Activated naive CD4-positive, alpha-beta T cell treated with anti-CD3 and anti-CD28 coated beads, Interleukin-2, amount 50 U/mL, for 16 hours (primary cell): ENCODE measurements at places on chromosomes 11 and 22.

- DNase-seq, result no peak
Observed at GRCh38 chr11:20081336-20081735, 78.9 kb downstream of the DBX1 start.

DNA sequence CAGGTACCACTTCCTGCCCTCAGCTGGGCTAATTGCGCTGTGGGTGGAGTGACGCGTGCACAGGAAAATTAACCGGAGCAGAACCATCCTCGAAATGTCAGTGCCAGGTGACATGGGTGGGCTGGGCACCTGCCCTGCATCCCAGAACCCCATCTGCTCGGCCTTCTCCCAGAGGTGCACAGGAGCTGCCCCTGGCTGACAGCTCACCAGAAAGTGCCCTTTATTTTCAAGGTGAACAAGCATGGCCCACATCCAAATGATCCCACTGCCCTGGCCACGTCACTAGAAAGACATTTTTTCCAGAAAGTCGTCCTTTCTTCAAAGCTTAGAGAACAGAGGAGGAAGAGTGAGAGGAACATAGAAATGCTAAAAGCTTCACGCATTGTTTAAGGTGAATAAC is 4.1 kb upstream of the ELFN2 start:
- no peak for DNase-seq

- no peak for DNase-seq
Observed at GRCh38 chr11:27088353-27088752, 47.7 kb downstream of the BBOX1 start.

- no peak for DNase-seq
Observed at GRCh38 chr22:23693979-23694680, 3.3 kb downstream of the RGL4 start.

- peak; percentile 11 for DNase-seq
Observed at GRCh38 chr22:37167176-37167980, 17.7 kb upstream of the IL2RB start.

GRCh38 chr22:20970939-20971657 is 4.0 kb downstream of the AIFM3 start:
- DNase-seq, result no peak

DNA sequence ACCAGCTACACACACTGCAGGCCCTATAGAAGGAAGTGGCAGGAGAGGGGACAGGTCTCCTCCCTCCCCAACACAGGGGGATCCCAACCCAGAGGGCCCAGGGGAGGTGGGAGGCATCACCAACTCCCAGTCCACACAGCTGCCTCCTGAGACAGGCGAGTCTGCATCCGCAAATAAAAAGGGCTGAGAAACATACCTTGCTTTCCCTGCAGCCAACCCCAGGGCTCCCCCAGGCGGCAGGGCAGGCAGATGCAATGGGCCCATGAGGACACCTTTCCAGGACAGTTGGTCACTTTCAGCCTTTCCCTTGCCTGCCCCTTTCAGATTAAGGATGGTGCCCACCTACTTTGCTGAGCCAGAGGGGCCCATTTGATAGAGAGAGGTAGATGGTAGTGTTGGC is 180.0 kb downstream of the BRD1 start:
- DNase-seq, result no peak

DNA sequence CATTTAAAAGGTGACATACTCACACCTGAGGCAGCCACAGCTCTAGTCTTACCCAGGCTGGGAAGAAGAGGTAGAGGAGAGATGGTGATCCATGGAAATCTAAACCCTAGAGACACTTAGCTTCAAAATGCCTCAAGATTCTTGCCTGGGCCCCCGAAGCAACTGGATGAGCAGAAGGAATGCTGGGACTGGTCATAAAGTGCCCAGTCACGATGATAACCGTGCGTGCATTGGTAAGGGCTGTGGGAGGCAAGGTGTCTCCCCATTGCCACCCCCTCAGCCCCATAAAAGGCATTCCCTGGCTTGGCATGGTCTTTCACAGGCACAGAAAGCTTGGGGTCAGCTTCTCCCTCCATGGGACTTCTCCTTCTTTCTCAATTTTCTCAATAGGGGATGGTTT is 144.5 kb downstream of the DSCAML1 start:
- DNase-seq, result no peak

GRCh38 chr11:60367009-60367408 is 11.3 kb upstream of the MS4A7 start:
- DNase-seq, result no peak

DNA sequence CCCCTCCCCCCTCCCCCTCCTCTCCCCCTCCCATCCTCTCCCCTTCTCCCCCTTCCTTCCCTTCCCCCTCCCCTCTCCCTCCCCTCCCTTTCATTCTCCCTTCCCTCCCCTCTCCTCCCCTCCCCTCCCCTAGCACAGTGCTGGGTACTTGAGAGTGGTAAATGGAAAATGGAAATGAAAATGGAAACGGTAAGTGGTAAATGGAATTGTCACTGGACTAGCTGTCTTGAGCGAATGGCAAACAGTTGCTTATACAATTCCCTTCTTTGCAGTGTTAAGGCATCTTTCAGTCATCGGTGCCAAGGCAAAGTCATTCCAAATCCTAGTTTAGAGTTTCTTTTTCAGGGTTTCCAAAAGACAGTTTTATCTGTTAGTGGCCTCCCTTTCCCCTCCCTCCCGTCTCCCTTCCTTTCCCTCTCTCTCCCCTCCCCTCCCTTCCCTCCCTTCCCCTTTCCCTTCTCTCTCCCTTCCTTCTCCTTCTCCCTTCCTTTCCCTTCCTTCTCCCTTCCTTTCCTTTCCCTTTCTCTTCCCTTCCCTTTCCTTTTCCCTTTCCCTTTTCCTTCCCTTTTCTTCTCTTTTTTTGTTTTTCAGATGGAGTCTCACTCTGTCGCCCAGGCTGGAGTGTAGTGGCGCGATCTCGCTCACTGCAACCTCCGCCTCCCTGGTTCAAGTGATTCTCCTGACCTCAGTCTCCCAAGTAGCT is 47.3 kb downstream of the GRAMD1B start:
- DNase-seq, result no peak

- DNase-seq, result peak; percentile 69
Observed at GRCh38 chr22:30396871-30397655, at the start of gene SEC14L2. TSS of gene SEC14L2 (plus strand) at chr22:30397018. CDS start at chr22:30397117, 99 bp downstream.

DNA sequence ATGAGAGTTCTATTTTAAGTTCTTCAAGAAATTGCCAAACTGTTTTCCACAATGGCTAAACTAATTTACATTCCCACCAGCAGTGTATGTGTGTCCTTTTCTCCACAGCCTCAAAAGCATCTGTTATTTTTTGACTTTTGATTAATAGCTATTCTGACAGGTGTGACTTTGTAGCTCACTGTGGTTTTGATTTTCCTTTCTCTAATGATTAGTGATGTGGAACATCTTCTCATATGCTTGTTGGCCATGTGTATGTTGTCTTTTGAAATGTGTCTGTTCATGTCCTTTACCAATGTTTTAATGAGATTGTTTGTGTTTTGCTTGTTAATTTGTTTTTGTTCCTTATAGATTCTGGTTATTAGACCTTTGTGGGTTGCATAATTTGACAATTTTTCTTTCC is 18.0 kb upstream of the RAB38 start:
- DNase-seq, result no peak

- DNase-seq, result no peak
Observed at GRCh38 chr11:67307545-67308001, 4.2 kb downstream of the SSH3 start.

DNA sequence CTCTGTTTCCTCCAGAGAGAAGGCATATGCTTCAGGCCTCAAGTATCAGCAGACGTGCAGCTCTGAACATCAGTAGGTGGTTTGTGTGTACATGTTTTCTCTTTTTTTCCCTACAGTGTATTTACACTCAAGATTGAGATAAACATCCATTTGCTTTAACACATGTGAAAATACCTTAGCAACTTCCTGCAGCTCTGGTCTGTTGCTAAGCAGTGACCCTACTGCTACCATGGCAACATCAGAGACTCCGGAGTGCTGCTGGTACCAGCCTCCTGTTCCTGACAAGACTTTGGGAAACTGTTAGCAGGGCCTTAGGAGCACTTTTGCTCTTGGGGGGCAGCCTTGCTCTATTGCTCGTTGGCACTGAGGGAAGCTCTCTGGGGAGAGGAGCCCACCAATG is 221.2 kb upstream of the PLET1 start:
- DNase-seq, result no peak

- DNase-seq, result no peak
Observed at GRCh38 chr11:77503006-77503405, 29.1 kb upstream of the PAK1 start.

- no peak for DNase-seq
Observed at GRCh38 chr22:19123936-19124335, 1.7 kb upstream of the DGCR2 start.

DNA sequence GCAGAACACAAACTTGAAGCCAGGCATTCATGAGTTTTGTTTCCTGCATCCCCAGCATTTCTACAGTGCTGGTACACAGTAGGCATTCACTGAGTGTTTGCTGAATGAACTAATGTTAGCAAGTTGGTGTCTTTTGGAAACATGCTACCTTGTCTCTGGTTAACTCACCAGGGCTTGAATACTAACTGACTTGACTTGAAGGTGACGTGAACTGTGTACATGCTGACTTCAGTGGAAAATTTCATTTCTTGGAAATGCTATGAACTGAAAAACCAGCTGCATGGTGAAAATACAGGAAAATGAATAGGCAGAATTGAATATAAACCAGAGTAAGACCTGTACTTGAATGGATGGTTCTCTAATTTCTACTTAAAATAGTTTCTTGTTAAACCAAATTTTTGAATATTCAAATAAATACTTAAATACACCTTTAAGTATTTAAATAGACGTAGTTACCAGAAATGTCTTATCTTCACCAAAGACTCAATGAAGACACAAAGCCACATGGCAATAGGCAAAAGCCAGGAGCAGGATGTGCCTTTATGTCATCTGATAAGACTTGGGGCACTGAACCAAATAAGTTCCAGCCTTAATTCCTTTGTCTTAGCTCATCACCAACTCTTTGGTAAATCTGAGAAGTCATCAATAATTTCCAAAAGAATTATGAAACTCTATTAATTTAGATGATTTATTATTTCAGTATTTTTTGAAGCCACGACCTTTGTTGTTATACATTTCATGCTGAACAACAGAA is 39.7 kb upstream of the POU2AF2 start:
- DNase-seq, result no peak

DNA sequence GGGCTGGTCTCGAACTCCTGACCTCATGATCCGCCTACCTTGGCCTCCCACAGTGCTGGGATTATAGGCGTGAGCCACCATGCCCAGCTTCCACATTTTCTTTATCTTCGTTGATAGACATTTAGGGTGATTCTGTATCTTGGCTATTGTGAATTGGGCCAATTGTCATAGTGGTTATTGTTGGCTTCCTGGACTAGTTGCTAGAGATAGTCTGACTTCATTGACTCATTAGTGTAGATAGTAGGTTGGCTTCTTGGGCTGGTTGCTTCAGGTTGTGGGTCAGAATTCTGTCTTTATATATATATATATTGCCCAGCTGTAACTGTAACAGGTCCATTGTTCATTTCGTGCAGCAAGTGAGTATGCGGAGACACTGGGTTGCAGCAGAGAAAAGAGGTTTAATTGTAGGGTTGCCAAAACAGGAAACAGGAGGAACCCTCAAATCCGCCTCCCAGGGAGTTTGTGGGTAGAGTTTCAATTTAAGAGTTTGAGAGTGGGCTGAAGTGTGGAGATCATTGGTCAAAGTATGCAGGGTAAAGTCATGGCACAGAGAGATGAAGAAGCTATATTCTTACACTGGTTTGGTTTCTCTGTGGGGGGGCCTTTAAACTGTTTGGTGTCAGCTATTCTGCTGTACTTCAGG is 22.0 kb downstream of the ATG13 start:
- no peak for DNase-seq

DNA sequence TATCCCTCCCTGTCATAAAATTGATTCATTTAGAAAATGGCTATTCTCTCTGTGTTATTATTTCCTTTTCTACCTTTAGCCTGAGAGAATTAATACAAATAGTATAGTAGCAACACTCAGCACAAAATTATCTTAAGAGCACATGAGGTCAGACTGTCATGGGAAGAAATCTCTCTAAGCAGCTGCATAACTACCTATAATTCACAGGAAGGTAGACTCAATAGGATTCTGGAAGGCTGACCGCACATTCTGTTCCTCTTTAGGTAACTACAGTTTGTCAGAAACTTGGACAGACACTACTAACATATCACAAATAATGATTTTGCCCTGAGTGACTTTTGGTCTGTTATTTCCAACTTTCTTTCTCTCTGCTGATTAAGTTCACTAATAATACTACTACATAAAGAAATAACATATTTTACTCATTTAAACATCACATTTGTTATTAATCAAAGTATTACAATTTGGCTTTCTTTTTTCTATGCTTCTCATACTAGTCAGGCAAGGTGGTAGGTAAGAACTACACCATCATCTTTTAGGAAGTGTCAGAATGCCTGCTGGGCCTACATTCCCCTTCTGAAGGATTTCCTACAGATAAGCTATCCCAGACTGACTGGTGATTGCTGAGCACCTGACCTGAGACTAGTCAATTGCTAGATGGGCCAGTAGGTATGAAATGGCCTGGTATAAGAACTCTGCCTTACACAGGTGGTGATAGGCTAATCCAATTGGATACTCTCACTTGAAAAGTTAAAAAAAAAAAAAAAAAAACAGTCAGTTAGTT is 325.1 kb downstream of the DLG2 start:
- DNase-seq, result no peak

- DNase-seq, result no peak
Observed at GRCh38 chr11:18203723-18204122, 31.1 kb downstream of the MRGPRX4 start.

DNA sequence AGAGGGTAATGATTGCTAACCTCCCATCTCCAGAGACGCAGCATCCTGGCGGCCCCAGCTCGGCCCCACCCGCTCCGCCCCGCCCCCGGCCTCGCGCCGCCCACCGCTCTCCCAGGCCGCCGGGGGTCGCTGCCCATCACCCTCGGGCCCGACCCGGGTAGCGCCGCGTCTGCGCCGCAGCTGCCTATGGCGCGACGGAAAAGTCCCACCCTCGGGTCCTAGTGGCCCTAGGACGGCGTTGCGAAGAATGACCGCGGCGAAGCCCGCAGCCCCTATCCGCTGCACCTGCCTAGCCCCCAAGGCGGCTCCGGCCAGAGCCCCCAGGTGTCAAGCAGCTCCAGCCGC is 457 bp downstream of the CPSF7 start:
- DNase-seq, result peak; percentile 70

DNA sequence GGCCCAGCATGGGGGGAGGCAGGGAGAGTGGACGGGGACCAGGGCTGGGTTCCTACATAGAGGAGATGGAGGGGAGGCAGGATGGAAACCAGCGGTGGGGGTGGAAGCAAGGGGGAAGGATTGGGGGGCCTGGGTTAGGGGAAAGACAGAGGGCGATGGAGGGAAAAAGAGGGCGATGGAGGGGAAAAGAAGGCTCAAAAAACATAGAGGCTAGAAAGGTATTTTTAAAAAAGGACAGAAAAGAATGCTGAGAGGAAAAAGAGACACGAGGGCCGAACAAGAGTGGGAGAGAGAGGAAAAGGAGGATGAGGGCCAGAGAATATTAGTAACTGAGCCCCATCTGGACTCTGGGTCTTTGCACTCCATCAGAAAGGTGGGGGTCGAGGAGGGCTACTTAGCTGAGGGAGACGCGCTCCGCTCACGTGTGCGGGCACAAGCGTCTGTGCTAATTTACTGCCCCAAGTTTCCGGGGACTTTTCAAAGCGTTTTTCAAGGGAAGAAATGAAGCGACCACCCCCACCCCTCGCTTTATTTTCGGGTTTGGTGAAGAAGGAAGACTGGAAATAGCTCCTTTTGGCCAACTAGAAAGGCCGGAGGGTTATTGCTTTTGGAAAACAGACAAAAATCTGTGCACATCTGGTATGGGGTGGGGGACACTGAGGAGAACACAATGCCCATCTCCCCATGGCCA is 14.5 kb downstream of the PAX6 start:
- DNase-seq, result no peak
